ENCODE measurements at places on chromosomes 1 and 21.

DNA sequence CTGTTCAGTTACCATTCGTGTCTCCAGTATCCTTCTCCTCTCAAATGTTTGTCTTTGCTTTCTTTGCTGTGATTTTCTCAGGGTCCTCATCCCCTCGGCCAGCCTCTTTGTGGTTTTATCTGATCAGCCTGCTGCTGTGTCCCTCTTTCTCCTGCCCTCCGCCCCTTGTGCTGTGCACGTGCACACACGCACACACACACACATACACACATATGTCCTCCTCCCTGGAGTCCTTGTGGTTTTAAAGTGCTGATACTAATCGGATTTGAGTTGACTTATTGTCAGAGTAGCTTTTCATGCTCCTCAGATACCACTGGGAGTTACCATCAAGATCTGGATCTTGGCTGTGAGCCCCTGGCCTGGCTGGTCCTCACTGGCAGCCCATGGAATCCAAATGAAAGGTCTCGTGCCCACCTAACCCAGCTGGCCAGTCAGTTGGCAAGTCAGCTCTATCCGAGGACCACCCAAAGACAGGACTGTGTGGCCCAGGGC, 34.1 kb downstream of the QSOX1 start:
- DNase-seq = no peak

DNA sequence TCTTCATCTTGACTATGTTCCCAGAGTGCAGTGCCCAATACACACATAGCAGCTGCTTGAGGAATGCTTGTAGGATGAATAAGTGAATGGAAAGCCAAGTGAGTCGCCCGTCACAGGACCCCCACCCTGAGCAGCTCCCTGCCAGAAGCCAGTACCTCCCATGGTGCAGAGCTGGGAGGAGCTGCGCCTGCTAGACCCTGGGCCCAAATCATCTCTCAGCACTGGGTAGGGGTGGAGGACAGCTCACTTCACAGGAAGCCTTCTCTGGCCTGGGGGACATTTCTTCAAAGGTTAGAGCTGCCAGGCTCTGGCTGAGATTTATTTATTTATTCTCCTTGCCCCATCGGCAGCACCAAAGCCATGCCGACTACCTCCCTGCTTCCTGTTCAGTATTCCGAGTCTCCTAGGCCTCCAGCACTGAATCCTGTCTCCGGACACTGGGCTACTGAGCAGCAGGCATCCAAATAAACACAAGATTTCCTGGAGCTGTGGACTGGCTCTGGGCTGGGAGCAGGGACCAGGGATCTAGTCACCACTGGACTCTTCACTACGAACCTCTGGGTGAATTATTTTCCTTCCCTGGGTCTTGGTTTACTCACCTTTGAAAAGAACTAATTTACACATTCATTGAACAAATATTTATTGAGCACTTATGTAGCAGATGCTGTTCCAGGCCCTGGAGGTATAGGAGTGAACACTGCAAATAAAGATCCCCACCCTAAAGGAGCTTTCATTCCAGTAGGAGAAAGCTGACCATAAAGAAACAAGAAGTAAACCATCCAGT, 187.7 kb downstream of the TRABD2B start:
- no peak for DNase-seq

DNA sequence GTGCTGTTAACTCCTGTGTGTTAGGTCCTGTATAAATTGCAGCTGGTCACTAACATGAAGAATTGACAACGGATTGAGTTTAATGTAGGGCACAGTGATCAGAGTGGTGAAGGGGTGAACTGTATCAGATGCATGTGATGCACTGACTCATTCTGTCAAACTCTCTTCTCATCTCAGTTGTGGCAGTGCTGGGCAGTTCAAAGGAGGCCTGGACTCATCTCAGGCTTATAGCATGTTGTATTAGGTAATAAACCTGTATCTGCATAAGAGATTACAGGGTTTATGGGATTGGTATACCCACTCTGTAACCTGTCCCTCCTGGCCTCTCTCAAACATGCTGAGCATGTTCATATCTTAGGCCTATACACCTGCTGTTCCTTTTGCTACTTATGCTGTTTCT, 12.4 kb upstream of the GBP3 start:
- DNase-seq = no peak

DNA sequence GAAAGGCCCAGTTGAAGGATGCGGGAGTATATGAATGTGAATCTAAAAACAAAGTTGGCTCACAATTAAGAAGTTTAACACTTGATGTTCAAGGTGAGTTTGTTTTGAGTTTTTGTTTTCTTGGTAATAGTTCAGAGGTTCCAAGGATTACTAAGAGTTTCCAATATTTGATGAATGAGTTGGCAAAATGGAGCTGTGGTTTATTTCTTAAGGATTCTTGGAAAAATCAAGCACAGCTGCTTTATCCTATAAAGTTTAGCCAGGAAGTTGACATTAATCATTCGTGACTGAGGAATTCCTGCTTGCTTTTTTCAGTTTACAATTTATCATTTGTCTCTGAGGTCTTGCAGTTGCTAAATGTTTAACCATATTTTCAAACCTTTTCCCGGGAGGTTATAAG, 15.1 kb downstream of the VCAM1 start:
- no peak for DNase-seq

GRCh38 chr21:31186916-31187315, 148.6 kb upstream of the KRTAP19-8 start:
- DNase-seq = no peak

DNA sequence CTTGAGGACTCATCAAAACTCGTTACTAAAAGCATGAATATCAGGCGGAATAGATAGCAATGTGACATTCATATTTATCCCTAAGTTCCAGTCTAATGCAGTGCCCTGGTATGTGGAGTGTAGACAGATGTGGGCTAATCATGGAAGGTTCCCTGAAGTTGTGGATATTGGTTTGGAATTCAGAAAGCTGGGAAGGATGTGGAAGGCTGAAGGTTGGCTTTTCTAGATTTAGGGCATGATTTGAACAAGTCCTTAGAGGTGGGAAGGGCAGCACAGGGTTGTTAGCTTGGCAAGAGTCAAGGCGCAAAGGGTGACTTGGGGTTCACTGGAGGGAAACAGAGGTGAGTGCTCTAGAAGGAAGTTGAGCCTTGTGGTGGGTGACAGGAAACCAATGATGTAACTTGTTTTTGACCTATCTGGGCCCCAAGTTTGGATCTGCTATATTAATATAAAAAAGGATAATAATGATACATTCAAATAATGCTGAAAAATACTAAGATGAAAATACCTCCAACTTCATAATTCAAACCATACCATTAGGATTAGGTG, 21.9 kb downstream of the LGALS8 start:
- no peak for DNase-seq

DNA sequence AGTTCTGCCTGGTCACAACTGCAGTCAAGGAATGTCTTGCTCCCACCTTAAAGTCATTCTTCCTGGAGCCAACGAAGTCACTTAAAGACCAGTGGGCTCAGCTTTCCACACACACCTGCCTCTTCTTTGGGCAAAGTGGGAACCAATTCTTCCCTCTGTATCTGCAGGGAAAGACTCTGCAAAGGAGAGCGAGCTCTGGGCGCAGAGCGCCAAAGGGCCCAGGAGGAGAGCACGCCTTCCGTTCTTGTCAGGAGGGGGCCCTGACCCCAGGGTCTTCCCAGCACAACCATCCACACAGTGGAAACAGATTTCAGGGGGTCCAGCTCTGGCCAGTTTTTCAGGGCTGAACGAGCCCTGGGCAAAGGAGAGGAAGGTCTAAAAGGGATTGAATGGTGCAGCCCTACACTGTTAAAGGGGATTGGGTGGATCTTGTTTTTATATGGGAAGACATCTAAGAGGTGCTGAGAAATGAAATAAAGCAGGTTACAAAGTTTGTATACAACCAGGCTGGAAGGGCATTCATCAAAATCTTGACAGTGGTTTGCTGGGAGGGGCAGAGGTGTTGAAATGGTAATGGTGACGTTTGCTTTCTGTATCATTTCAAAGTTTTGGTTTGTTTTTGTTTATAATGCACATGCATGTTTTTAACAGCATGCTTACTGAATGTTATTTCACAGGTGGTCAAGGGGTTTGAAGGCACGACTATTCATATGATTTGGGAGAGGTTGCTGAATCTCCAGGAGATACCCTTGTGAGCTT, 6.8 kb upstream of the OLIG2 start:
- DNase-seq = no peak

- no peak for DNase-seq
Measured at GRCh38 chr1:10841118-10841517, 44.7 kb upstream of the CASZ1 start.

- no peak for DNase-seq
Measured at GRCh38 chr1:234893725-234894630, 234.7 kb downstream of the TOMM20 start.

- no peak for DNase-seq
Measured at GRCh38 chr1:17289721-17290120, 18.3 kb upstream of the PADI4 start.

- no peak for DNase-seq
Measured at GRCh38 chr1:2412773-2413494, 570 bp upstream of the PEX10 start.

DNA sequence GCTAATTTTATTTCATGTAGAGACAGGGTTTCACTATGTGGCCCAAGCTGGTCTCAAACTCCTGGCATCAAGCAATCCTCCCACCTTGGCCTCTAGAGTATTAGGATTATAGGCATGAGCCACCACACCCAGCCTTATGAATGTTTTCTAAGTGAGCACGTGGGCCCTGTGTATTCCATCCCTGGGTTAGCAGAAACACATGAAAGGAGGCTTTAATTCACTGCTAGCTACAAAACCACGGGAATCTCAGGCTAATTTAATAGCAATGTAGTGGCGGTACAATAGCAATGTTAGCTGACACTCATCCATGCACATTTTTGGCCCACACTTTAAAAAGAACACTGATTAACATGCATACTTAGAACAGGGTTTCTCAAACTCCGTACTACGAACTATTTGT, 32.0 kb downstream of the VTCN1 start:
- no peak for DNase-seq

DNA sequence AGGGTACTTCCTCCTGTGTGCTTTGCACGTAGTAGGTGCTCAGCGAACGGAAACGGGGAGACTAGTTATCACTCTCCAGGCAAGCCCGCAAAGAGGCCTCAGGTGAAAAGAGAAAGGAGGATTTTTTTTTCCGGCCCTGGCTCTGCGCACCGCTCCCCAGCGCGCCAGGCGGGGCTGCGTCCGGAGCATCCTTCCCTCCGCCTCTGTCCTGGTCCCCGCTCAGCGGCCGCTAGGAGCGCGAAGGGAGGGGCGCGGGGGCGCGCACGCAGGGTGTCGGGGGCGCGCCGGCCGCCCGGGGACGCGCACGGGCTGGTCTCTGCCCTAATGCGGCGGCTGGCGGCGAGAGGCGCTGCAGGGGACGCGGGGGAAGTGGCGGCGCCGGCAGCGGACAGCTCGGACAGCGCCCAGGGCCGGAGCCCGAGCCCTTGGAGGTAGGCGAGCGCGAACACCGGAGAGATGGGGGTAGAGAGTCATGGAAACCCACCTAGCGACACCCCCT, 42.3 kb upstream of the NFASC start:
- no peak for DNase-seq

GRCh38 chr1:60265560-60266535, 192.3 kb upstream of the C1orf87 start:
- DNase-seq = no peak

- DNase-seq = no peak
Measured at GRCh38 chr1:47189844-47190508, at the start of gene PDZK1IP1. Gene PDZK1IP1, minus strand, starts transcription at chr1:47190036. Its CDS starts 104 bp downstream, at chr1:47189932.

GRCh38 chr1:232012773-232013386, 386.3 kb downstream of the DISC1 start:
- DNase-seq = no peak

DNA sequence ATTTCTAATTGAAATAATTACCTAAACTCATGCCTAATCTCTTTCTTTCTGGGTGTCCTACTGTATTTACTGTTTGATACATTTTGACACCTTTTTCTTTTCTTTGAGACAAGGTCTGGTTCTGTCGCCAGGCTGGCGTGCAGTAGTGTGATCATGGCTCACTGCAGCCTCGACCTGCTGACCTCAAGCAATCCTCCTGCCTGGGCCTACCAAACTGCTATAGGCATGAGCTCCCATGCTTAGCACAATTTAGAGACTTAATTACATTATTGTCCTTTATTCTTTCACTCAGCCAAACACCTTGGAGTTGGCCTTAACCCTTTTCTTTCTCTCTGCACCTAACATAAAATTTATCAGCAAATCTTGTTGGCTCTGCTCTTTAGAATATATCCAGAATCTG, 139.8 kb upstream of the KIF26B start:
- no peak for DNase-seq

DNA sequence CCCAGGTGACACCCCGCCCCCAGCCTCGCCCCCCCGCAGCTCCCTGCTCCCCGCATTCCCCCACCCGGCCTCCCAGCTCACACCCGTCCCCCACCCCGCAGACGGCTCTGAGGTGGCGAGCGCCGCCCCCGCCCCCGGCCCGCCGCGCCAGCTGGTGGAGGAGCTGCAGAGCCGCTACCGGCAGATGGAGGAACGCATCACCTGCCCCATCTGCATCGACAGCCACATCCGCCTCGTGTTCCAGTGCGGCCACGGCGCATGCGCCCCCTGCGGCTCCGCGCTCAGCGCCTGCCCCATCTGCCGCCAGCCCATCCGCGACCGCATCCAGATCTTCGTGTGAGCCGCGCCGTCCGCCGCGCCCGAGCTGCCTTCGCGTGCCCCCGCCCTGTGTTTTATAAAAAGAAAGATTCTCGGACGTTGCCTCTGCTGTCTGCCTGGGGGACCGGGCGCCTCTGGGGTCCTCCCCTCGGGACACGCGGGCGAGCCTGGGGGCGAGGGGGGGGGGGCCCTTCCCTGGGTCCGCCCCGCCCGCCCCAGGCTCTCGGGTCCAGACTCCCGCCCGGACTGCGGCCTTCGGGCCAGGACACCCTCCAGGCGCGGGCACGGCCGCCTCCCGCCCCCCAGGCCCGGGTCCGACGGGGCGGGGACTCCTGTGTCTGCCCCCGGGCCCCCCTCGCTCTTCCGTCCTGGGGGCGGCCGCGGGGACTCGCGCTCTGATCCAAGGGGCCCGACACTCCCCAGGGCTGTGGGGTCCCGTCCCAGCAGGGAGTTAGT, 1.6 kb upstream of the MMP23B start:
- peak; percentile 92 for DNase-seq

DNA sequence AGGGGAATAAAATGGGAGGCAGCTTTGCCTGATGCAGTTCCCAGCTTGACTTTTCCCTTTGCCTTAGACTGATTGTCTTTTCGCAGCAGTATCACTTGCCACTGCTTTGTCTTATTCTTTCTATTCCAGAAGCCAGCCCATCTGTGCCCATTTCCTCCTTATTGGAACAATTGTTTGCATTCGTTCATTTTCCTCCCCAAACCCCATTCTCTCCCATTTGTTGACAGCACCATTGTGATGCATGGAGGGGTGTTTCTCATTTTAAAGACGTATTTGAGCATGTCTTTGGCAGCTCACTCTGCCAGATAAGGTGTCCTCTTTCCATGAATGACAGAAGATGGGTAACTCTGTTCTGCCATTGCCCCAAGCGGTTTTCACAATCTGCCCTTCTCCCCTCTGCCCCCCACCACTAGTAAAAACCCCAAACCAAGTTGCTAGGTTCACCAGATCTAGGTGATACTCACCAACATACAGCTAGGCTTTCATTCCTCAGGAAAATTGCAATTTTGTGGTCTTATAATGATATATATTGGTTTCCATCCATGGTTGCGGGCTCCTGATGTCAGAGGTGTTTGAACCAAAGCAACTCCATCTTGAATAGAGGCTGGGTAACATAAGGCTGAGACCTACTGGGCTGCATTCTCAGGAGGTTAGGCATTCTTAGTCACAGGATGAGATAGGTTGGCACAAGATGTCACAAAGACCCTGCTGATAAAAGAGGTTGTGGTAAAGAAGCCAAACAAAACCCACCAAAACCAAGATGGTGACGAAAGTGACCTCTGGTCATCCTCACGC, 30.8 kb downstream of the SERBP1 start:
- DNase-seq = no peak

Measured in stimulated activated CD4-positive, alpha-beta T cell treated with anti-CD3 and anti-CD28 coated beads, Interleukin-1b, Interleukin-23, amount 100 ng/mL, for 1 hour (primary cell).